BJ (cell line): ENCODE measurements at places on chromosomes 13 and 19. TPM values are rescaled to one million over a fixed set of nuclear protein-coding genes. Genes with fewer than 3 reads are reported as not detected.

TMEM38A gene
- 1.2 and 1.6 TPM in 2 replicates for polyA plus RNA-seq

DNA sequence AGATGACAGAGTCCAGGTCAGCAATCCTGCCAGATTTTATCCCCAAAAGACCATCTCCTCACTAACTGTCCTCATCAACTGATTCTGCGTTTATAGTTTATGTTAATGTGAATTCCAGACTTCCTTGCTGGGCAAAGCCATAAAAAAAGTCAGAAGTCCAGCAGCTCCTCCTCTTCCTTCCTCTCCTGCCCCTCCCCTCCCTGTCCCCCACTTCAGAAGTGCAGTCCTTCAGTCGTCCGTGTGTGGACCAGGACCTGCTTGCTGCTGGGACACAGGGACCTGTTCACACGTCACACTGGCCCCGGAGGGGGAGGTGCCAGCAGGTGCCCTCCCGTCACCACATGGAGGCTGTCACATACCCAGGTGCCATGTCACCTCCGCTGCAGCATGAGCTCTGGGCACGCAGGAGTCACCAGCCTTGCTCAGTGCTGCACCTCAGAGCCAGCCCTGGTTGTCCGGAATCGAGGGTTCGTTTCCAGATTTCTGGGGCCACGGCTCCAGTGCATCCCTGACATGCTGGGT lies 4.0 kb upstream of the MCF2L start:
- no peak for DNase-seq

DNA sequence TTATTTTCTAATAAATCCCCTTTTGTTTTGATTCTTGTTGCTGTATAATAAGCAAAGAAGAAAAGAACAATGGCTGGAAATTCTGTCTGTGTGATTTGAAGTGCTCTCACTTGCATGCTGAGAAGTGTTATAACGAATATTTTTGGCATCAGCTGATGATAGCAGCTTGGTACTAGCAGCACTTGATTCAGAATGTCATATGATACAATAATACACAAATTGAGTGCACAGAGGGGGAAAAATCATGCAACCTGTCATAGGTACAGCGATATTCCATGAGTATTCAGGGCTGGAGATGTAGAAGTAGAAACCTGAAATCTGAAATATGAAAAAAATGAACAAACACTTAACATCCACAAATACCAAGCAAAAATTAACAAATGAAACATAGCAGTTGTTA lies 108.1 kb downstream of the FGF14 start:
- no peak for DNase-seq

- no peak for DNase-seq
These were observed at the start of gene FUT3 for GRCh38 chr19:5851302-5851701. Gene FUT3 (minus strand): TSS chr19:5851449.

- DNase-seq = no peak
These were observed 1.0 kb downstream of the SMIM24 start for GRCh38 chr19:3479177-3479833.

GRCh38 chr19:4575267-4576015 lies 16.0 kb upstream of the SEMA6B start:
- DNase-seq = peak; percentile 29
